ENCODE measurements at places on chromosomes 3 and 15. TPM values are rescaled to one million over a fixed set of nuclear protein-coding genes. Genes with fewer than 3 reads are reported as not detected.

Gene ZWILCH
- total RNA-seq: 30.3 TPM

Gene CTDSPL
- total RNA-seq: 124 TPM

Gene ARPP21
- not detected for total RNA-seq

Gene CX3CR1
- total RNA-seq: not detected

Gene ITIH1
- not detected for total RNA-seq

Gene MAP1A
- total RNA-seq: 2.1 TPM

Gene OXSM
- 13.8 TPM for total RNA-seq

Gene GOLGA6L7
- total RNA-seq: not detected

Gene CTXN2
- not detected for total RNA-seq

Gene TGM4
- total RNA-seq: 0.63 TPM

Gene SMCO1
- not detected for total RNA-seq

Gene SCG5
- total RNA-seq: 0.39 TPM

Gene HERC2
- 56.6 TPM for total RNA-seq

Gene CACNA2D3
- 0.18 TPM for total RNA-seq

Gene HRH1
- 9.2 TPM for total RNA-seq

Gene RARB
- 1.0 TPM for total RNA-seq

Gene BFSP2
- total RNA-seq: not detected

Gene ATP13A5
- not detected for total RNA-seq

Gene DTX3L
- 30.0 TPM for total RNA-seq

Measured in PC-9 (cell line).